ENCODE measurements at places on chromosomes 6 and 20.

- DNase-seq, result no peak
Measured at GRCh38 chr6:101413773-101414172, 20.3 kb downstream of the GRIK2 start.

- DNase-seq, result no peak
Measured at GRCh38 chr6:130385064-130385695, 19.4 kb downstream of the TMEM200A start.

DNA sequence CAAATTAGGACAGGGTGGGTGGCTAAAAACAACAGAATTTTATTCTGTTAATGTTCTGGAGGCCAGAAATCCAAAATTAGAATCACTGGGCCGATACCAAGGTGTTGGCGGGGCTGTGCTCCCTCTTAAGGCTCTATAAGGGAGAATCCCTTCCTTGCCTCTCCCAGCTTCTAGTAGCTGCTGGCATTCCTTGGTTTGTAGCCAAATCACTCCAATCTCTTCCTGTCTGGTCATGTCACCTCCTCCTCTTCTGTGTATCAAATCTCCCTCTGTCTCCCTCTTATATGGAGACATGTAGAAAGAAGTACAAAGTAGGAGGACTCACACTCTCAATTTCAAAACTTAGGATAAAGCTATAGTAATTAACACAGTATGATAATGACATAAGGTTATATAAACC, 102.9 kb upstream of the SIRPA start:
- no peak for DNase-seq

GRCh38 chr20:663315-664090, 10.5 kb upstream of the SRXN1 start:
- no peak for DNase-seq

DNA sequence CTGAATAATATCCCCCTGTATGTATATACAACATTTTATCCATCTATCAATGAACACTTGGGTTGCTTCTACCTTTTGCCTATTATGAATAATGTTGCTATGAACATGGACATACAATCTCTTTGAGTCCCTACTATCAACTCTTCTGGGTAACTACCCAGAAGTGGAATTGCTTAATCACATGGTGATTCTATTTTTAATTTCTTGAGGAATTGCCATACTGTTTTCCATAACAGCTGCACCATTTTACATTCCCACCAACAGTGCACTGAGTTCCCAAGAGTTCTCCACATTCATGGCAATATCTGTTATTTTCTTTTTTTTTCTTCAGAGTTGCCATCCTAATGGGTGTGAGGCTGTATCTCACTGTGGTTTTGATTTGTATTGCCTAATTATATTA, 88.3 kb downstream of the ZHX3 start:
- no peak for DNase-seq

GRCh38 chr20:33518071-33518470, 28.2 kb downstream of the CBFA2T2 start:
- no peak for DNase-seq

DNA sequence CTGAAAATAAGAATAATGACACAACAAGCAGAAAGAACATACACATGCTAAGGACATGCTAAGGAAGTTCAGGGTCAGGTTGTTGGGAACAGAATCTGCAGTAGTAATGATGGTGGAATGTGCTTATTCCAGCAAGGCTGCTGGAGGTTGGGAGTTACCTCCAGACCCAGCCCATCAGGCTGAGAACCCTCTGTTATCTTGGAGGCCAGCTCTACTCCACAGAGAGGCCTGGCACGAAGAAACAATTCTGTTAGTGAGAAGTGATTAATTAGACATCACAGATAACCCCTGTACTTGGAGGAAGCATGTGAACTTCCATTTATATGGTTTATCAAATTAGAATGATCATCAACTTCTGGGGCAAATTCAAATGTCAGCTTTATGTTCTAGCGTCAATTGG, 22.1 kb upstream of the ARHGAP18 start:
- no peak for DNase-seq

GRCh38 chr6:116059713-116060571, 749 bp downstream of the FRK start:
- DNase-seq, result no peak

- DNase-seq, result no peak
Measured at GRCh38 chr20:11447371-11448100, 470.2 kb upstream of the BTBD3 start.

- no peak for DNase-seq
Measured at GRCh38 chr6:6971369-6971768, 136.4 kb upstream of the RREB1 start.

DNA sequence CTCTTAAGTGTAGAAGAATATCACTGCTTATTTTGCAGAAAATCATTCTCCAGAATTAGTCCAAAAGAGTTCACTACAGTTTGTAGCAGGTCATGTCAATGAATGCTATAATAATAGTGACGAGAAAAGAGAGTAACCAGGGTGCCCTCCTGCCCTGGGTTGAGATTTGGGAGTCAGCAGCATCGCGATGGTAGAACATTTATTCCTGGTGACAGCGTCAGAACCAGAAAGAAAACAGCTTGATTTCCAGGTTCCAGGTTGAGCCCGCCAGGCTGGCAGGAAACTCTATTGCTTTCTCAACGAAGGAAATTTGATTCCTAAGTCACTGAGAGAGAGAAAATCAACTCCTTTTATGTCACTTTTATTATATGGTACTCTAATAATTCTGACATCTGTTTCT, 550.3 kb downstream of the QKI start:
- no peak for DNase-seq

DNA sequence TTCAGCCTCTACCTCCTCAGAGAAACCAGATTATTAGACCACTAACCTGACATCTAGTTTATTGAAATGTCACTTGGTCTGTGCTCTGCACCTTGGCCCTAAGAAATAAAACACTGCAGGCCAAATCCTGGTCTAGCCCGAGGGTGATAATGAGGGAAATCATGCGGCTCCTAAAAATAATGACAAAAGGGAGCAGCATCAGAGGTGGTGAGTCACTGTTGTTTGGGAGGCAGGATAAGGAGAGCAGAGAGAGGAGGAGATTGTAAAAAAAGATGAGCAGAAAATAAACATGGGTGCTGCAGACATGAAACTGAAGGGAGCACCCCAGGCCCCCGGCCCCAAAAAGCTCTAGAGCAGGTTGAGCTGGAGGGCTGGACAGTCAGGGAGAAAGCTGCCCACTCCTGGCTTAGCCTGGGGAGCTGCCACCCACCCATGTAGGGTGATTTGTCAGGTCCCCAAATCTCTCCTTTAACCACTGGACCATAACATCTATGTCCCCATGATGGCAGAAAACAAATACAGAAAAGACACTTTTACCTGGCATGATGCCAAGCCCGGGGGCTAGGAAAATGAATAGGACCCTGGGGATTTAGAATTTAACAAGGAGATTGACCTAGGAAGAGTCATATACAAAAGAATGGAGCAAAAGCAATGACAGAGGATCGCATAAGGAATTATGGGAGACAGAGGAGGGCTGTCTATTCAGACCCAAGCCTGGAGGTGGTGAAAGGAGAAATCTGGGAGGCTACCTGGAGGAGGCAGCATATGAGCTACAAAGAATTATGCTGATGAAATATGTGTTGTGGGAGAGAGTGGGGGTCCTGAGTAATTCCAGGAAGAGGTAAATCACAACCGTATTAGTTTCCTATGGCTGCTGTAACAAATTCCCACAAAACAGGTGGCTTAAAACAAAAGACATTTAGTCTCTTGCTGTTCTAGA, 103.7 kb downstream of the SNAP25 start:
- DNase-seq, result no peak

- no peak for DNase-seq
Measured at GRCh38 chr6:167744681-167745669, 81.7 kb upstream of the AFDN start.

DNA sequence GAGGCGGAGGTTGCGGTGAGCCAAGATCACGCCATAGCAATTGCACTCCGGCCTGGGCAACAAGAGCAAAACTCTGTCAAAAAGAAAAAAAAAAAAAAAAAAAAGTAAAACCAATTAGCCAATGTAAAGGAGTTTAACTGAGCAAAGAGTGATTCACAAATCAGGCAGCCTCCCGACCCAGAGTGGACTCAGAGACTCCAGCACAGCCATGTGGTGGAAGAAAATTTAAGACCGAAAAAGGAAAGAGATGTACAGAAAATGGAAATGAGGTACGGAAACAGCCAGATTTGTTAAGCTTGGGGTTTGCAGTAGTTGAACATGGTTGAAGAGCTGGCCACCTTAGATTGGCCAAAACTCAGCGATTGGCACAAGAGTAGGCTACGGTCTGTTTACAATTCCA, 51.4 kb downstream of the ERMARD start:
- no peak for DNase-seq

GRCh38 chr6:38501931-38502330, 137.8 kb downstream of the BTBD9 start:
- no peak for DNase-seq

Data from skeletal muscle cell (primary cell).